ENCODE measurements at places on chromosomes 11 and 22.

GRCh38 chr11:16604794-16605388 is 133.6 kb upstream of the C11orf58 start:
- DNase-seq = no peak

DNA sequence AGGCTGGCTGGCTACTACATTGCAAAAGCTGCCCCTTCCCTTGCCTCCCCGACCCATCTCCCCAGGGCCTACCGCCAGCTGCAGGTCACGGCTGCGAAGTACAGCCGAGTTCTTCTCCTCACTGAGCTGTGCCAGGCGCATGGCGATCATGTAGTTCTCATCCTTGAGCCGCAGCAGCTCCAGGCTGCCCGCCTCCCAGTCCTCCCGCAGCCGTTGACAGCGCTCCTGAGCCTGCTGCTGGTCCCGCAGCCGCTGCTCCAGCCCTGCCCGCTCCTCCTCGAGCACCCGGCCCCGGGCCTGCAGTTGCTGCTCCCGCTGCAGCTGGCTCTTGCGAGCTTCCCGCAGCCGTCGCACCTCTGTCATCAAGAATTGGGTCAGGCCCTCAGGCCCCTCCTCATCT is 3.3 kb downstream of the CARD10 start:
- no peak for DNase-seq

GRCh38 chr11:42707541-42707940 is 604.3 kb upstream of the API5 start:
- DNase-seq = no peak

- DNase-seq = no peak
Measured at GRCh38 chr11:105051559-105051958, 6.4 kb upstream of the CARD16 start.

- no peak for DNase-seq
Measured at GRCh38 chr11:66556086-66556485, 9.4 kb downstream of the ACTN3 start.

- no peak for DNase-seq
Measured at GRCh38 chr11:116144387-116144958, 628.3 kb downstream of the BUD13 start.

- DNase-seq = no peak
Measured at GRCh38 chr11:315516-315994, 1.7 kb downstream of the IFITM1 start.

DNA sequence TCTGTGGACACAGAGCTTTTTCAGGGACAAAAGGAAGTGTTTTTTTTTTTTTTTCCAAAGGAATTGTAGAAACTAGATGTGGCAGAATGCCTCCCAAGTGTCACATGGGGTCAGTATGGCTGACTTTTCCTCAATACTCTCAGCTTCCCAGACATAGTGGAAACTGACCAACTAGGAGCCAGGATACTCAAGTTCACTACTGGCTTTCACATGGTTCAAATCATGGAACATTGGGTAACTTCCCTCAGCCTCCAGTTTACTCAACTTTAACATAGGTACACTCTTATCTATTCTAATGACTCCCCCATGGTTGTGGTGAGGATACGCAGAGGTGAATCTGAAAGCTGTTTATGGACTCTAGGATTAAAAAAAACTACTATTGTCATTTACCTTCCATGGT is 1.4 kb downstream of the SLC5A1 start:
- DNase-seq = no peak

GRCh38 chr22:27490080-27490479 is 311.5 kb downstream of the MN1 start:
- no peak for DNase-seq

DNA sequence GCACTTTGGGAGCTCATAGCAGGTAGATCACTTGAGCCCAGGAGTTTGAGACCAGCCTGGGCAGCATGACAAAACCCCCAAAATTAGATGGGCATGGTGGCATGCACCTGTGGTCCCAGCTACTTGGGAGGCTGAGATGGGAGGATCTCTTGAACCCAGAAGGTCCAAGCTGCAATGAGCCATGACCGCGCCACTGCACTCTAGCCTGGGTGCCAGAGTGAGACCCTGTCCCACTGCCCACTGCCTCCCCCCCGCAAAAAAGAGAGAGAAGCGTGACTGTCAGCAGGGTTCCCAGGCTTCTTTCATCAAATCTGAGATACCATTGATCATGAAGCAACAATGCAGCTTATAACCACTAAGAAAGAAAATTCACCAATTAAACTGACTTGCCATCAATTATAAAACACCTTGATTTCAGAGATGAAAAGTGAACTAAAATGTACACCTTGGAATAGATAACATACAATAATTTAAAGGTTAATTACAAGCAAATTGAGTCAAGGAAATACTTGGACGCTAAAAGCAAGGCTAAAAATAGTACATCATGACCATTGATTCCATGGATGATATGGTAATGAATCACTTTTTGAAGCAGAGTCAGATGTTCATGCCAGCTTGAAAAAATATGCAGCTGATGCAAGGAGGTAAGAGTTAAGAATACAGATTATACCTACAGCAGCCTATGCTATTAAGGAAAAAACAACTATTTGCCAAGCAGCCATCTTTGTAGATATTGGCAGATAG is 90.8 kb upstream of the ALKBH3 start:
- no peak for DNase-seq

GRCh38 chr11:115506954-115507675 is 2.9 kb upstream of the CADM1 start:
- DNase-seq = no peak

DNA sequence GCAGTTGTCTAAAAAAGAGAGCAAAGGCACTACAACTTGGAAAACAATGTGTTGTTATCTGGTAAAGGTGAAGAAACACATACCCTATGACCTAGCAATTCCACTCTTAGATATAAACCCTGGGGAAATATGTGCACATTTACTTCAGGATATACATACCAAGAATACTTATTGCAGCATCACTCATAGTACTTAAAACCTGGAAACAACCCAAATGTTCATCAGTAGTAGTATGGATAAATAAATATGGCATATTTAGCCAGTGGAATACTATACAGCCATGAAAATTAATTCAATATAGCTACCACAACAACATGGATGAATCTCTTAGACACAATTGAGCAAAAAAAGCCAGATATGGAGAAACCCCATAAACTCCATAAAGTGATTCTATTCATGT is 26.1 kb upstream of the MICAL2 start:
- no peak for DNase-seq

GRCh38 chr11:13013054-13013488 is 4.0 kb downstream of the RASSF10 start:
- no peak for DNase-seq

GRCh38 chr11:126182787-126183445 is 28.5 kb downstream of the RPUSD4 start:
- no peak for DNase-seq

- DNase-seq = no peak
Measured at GRCh38 chr11:14444441-14445189, 55.0 kb downstream of the COPB1 start.

- no peak for DNase-seq
Measured at GRCh38 chr11:132405728-132406127, 1035.3 kb downstream of the NTM start.

- DNase-seq = no peak
Measured at GRCh38 chr22:37273126-37273845, 9.0 kb upstream of the CYTH4 start.

GRCh38 chr11:128573638-128574037 is 13.7 kb downstream of the ETS1 start:
- no peak for DNase-seq

DNA sequence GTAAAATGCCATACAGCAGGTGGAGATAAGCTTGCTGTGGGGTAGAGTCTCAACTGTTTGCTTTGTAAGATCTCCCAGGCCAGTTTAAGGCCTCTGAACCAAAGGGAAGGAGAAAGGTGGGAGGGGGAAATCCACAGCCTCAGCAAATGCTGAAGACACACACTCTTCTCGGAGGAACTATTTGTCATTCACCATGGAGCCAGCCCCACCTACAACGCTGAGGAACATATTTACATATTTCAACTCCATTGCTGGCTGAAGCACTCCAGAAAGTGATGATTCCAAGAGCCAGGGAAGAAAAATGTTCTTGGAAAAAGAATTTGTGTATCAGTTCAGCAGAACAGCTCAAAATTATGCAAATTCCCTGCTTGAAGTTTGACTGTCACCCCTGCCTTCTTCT is 6.5 kb downstream of the TENM4 start:
- no peak for DNase-seq

GRCh38 chr11:46034041-46034440 is 87.2 kb downstream of the PHF21A start:
- no peak for DNase-seq

DNA sequence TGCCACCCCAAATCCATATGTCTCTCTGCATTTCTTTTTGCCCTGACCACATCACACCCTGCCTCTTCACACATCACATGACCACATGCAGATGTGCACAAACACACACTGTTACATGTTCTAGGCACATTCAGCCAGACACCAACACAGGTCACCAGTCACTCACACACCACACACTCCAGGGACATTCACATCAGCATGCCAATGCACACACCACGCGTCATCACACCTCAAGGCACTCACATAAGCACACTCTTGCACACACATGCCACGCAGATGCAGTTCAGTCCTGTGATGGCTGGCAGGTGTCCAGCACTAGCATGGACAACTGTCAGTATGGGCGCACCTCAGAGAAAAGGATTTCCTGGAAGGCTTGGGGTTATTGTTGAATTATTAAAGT is 77.0 kb upstream of the MYOD1 start:
- no peak for DNase-seq

GRCh38 chr22:25494774-25495173 is 69.7 kb upstream of the GRK3 start:
- no peak for DNase-seq

GRCh38 chr22:43667656-43668055 is 144.4 kb downstream of the EFCAB6 start:
- no peak for DNase-seq

DNA sequence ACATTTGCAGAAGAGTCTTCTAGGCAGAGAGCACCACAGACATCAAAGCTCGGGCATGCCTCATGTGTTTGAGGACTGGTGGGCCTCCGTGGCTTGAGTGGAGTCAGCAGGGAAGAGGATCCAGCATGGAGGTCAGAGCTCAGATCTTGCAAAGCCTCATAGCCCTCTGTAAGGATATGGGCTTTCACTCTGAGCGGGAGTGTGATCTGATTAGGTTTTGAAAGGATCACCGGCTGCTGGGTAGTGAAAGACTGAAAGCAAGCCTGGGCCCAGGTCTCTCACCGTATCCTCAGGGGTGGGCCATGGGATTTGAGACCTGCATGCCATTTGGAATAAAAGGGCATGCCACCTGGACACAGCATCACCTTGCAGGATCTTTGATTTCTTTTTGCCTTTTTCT is 112.7 kb downstream of the TEAD1 start:
- no peak for DNase-seq

- no peak for DNase-seq
Measured at GRCh38 chr11:103325686-103326069, 216.5 kb downstream of the DYNC2H1 start.

Data from NCI-H2081 treated with DMSO at 0.1 percent for 48 hours (cell line).